ENCODE measurements at places on chromosomes 6 and 20.

GRCh38 chr20:33401921-33402369 is 626 bp upstream of the CDK5RAP1 start:
- no peak for DNase-seq

DNA sequence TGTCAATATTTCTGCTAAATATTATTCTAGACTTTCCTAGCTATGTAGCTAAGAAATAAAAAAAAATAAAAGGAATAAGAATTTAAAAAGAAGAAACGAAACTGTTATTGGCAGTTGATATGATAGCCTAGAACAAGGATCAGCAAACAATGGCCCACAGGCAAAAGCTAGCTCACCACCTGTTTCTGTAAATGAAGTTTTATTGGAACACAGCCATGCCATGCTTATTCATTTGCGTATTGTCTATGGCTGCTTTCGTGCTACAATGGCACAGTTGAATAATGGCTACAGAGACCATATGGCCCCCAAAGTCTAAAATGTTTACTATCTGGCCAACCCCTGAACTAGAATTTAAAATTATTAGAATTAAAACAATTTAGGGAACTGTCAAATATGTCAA is 952.6 kb upstream of the MAP3K7 start:
- DNase-seq = no peak

- no peak for DNase-seq
Measured at GRCh38 chr6:130748041-130748440, 79.2 kb upstream of the SMLR1 start.

DNA sequence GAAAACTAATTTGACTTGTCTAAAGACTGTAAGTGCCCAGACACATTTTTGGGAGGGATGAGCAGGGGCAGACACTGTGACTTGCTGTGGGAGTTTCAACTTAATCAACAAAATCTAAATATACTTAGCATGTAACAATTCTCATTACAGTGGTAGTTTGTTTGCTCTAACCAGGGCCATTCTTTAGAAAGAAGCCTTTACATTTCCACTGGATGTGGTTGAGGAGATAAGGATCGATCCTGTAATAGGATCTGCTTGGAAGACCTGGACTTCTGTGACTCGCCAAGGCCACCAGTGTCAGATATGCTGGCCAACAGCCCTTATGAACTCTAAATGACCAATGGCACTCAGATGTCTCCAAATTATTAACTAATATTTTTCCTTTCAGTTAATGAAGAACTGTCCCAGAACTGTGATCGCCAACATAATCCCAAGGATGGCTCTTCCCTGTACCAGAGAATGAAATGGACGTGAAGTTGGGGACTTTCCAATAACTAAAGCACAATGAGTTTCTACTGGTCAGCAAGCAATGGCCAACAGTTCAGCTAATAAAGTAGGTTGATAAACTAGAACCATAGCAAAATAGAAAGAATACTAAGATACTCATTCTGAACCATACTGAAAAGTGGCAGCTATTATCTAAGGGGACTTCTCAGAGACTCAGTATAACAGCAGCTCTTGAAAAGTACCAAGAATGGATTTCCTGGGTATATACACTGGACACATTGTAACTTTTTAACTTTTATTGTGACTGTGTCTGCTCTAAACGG is 7.5 kb downstream of the SMLR1 start:
- DNase-seq = no peak

- DNase-seq = no peak
Measured at GRCh38 chr6:144094731-144095133, 641 bp downstream of the SF3B5 start.

- no peak for DNase-seq
Measured at GRCh38 chr6:11307226-11307625, 74.8 kb upstream of the NEDD9 start.

DNA sequence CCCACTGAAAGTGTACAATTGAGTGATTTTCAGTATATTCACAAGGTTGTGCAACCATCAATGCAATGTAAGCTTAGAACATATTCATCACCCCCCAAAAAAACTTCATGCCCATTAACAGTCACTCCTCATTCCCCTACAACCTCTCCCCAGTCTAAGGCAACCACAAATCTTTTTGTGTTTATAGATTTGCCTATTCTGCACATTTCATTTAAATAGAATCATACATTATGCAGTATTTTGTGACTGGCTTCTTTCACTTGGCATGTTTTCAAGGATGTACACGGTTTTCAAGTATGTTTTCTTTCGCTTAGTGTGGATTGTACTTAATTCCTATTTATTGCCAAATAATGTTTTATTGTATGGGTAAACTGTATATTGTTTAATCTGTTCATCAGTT is 329.3 kb upstream of the RNF24 start:
- no peak for DNase-seq

- DNase-seq = no peak
Measured at GRCh38 chr20:44137266-44137801, 49.7 kb downstream of the JPH2 start.

- DNase-seq = no peak
Measured at GRCh38 chr20:24303393-24304170, 165.8 kb upstream of the SYNDIG1 start.

- no peak for DNase-seq
Measured at GRCh38 chr6:31681135-31681671, 336 bp upstream of the LY6G5C start.

DNA sequence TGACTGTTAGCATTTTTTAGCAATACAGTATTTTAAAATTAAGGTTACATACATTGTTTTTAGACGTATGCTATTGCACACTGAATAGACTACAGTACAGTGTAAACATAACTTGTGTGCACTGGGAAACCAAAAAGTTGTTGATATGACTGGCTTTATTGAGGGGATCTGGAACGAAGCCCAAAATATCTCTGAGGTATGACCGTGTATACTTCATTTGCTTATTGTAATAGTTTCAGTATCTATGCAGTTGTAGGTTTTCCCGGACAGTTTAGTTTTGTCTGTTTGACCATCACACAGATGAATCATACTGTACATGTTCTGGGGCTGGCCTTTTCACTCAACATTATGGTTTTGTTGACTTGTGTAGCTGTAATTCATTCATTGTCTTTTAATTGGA is 6.9 kb upstream of the ZBTB12 start:
- DNase-seq = no peak

DNA sequence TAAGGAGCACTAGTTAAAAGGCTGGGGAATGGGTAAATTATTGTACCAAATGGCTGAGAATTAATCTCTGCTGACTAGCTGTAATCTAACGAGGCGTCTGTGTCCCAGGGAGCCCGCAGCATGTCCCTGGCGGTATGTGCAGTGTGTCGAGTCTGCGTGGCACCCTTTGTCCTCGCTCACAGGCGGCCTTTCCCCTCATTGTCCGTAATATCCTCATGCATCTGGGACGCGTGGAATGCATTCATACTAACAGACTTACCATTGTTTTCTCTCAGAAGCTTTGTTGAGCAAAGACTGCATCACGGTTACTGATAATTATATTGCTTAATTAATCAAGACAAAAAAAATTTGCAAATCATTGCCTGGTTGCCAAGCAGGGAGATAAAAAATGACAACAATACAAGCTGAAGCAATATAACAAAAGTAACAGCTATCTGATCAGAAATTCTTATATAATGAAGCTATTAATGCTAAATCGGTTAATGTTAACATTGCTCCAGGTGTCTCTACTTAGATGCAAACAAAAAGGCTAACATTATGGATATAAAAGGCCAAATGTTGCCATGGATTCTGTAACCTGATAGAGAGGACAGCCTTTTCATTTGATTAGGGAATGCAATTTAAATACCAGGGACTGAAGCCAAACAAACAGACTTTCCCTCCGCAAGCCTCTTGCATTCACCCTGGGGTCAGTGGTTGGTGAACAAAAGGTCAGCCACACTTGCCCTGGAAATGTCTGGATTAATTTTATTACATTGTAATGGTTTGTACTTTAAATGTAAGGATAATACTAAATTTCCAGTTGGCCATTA is 124.8 kb downstream of the INSM1 start:
- DNase-seq = no peak

DNA sequence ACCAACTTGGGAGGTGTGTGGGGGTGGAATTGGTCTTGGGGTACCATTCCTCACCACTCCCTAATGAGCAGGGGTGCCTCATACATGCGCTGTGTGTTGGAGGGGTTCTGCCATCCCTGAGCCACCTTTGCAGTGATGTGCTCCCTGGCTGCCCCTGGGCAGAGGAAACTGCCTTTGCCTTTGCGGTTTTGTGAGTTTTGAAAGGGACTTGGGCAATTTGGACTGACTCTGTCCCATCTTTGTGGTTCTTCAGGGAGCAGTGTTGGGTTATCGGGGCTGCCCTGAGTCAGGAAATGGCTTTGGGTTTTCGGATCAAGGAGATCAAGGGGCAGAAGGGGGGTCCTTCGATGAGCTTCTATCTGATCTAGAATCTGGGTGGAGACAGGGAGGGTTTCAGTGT is 3.9 kb upstream of the PHACTR3 start:
- DNase-seq = no peak

- DNase-seq = no peak
Measured at GRCh38 chr6:12160326-12160725, 129.8 kb upstream of the EDN1 start.

DNA sequence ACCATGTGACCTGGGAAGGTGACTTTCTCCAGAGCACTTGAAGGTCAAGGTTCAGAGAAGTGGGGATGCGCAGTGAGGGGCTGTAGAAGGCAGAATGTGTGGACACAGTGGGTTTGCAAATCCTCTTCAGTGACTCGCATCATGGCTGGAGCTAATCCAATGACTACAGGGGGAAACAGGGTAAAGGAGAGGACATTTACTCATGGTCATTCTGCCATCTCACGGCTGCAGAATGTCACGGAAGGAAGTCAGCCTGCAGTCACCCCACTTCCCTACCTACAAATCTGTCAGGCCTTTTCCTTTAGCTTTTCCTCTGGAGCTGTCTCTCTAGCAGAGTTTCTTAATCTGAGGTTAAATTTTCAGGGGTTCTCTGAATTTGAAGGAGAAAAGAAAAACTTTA is 337.6 kb downstream of the CDC5L start:
- DNase-seq = no peak

GRCh38 chr20:24818056-24818455 is 131.0 kb upstream of the CST7 start:
- DNase-seq = no peak

GRCh38 chr6:35386989-35387388 is 44.6 kb downstream of the PPARD start:
- no peak for DNase-seq

GRCh38 chr20:44142413-44142812 is 44.6 kb downstream of the JPH2 start:
- DNase-seq = no peak

DNA sequence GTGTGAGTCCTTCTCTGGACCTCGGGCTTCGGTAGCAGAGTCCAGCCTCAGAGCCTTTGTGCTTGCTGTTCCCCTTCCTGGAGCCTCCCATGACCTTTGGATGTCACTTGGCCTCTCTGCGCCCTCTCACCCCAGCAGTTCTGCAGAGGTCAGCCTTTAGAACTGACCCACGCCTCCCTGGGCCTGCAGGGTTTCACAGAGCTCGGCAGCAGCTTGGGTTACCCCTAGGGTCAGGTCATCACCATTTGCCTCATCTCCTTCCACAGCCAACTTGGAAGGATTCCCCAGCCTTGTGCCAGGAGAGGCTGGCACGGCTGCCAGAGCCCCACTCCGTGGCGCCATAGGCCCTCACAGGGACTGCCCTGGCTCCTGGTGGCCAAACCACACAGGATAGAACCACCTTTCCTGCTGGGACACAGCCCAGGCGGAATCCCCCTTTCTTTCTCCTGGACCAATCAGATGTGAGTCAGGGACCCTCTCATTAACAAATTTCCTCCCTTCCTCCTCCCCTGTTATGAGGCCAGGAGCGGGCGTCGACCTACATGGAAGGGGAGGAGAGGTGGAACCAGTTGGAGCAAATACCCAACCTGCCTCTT is 13.9 kb upstream of the SIRPA start:
- DNase-seq = no peak

GRCh38 chr6:94377835-94378234 is 958.5 kb upstream of the EPHA7 start:
- no peak for DNase-seq

DNA sequence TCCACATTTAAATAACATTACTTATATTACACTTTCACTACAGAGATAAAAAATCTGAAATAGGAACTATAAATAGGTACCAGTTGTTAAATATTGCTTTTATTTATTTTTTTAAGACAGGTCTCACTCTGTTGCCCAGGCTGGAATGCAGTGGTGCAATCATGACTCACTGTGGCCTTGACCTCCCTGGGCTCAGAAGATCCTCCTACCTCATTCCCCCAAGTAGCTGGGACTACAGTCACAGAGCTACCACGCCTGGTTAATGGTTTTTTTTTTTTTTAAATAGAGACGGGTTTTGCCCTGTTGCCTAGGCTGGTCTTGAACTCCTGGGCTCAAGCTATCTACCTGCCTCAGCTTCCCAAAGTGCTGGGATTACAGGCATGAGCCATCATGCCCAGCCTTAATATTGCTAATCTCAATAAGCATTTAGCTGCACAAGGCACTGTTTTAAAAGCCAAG is 17.3 kb downstream of the EEF1E1 start:
- no peak for DNase-seq

- DNase-seq = no peak
Measured at GRCh38 chr6:23390221-23390620, 735.8 kb upstream of the NRSN1 start.

DNA sequence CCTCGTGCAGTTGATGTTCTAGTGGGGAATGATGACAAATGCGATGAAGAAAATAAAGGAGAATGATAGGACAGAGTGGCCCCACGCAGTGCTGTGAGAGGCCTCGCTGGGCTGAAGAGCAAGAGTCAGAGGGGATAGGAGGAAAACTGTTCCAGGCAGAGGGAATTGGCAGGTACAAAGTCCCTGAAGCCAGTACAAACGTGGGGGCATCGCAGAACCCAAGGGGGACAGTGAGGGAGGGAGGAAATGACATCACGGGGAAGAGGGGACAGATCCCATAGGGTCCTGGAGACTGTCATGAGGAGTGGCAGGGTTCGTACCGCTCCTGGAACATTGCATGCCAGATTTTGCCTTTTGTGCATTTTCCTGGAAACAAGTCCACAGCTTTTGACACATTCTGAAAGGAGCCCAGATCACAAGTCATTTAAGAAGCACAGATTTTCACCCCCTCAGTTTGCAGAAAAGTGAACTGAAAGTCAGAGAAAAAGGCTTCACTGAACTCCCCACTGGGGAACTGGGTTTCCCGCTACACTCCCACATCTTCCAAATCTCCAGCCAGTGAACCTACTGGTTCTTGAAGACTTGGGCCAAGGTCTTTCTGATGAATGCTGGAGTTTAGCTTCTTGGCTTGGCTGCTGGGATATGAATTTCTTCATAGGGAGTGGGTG is 77.0 kb downstream of the SULF2 start:
- DNase-seq = no peak

- DNase-seq = no peak
Measured at GRCh38 chr20:14672066-14672465, 334.7 kb upstream of the FLRT3 start.

- DNase-seq = no peak
Measured at GRCh38 chr6:52254731-52255378, 10.6 kb upstream of the IL17F start.

- DNase-seq = no peak
Measured at GRCh38 chr6:87697581-87698546, 4.2 kb downstream of the AKIRIN2 start.

All from stimulated activated CD8-positive, alpha-beta memory T cell treated with anti-CD3 and anti-CD28 coated beads, Interleukin-7, amount 100 ng/mL, for 4 hours (primary cell).